NCI-H2107 (cell line): ENCODE measurements at places on chromosomes 5 and 9.
A peak's percentile ranks its signal among the peaks of the same experiment; 100 is the strongest.

DNA sequence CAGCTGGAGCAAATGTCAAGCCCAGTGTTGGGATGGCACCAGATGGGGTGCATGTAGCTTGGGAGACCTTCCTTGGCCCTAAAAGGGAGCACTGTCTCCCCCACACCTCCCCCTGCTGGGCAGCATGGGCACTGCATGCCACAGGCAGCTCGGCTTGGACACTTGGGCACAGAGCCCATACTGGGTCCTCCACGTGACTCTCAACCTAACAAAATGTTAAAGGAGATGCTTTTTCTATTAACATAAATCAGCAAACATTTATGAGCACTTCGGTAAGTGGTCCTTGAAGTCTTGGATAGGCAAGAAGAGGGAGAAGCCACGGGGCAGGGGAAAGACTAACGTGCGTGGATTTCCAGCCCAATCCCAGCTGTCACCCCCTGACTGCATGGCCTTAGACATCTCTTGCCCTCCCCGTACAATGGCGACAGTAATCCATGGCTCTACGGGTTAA, 23.9 kb upstream of the MAPK9 start:
- no peak for DNase-seq

GRCh38 chr9:136093995-136094881, 851 bp downstream of the NACC2 start:
- peak; percentile 39 for DNase-seq

DNA sequence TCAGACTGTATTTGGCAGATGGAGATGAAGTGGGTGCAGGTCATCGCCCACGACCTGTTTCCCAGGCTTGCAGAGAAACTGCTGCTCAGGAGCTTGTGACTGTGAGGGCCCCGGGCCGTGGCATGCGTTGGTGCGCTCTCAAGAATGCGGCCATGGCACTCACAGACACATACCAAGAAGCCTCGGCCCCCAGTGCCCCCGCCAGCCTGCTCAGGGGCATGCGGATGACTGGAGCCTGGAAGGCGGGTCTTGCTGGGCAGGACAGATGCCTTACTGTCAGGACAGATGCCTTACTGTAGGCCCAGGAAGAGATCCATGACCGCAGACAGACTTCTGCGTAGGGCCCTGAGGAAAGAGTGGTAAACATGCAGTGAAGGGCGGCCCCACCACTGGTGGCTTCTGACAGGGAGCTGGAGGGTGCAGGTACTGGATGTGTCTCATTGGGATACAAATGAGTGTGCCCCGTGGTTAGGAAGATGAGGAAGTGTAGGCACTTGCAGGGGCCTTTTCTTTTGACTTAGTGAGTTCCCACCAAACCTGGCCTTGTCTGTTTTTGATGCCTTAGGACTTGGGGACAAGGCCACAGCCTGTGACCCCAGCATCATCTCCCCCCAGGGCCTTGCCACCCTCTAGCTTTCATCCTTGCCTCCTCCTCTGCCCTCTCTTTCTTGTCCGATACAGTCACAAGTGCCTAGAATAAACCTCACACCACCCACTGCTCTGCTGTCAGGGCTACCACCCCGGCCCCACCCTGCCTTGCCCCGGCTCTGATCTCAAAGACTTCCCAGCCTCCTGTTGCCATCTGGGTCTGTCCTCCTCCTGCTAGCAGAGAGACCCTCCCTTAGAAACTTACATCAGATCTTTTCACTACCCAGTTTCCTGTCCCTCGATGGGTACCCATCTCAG, 68.8 kb upstream of the ABL1 start:
- no peak for DNase-seq

DNA sequence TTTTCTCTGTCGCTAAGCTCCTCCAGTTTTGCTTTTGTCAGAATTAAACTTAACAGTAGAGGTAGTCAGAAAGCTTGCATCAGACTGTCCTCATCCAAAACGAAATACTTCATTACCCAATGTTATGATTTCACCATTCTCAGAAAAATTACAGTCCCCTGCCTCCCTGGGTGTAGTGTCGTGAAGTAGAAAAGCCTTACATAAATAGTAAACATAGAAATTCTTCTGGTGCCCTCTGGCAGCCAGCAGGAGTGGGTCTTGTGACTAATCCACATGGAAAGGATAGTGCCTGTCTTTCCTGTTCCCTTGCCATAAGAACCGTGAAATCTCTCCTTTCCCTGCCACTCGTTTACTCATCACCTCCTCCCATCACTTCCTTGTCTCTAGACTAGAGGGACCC, 230.6 kb downstream of the GNA14 start:
- no peak for DNase-seq

DNA sequence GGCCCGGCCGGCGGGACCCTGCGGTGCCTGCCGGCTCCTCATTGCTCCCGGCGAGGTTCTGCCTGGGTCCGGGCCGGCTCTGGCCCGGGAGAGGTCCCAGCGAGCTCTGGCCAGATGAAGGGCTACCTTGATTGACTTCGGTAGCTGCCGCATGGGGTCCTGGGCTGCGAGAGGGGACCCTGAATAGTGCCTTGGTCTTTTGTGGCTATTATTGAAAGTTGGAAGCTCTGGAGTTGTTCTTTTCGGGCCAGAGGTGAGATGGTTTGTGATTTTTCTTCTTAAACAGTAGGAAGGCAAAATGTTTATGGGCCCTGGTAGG, 635 bp downstream of the NAA35 start:
- DNase-seq = no peak

DNA sequence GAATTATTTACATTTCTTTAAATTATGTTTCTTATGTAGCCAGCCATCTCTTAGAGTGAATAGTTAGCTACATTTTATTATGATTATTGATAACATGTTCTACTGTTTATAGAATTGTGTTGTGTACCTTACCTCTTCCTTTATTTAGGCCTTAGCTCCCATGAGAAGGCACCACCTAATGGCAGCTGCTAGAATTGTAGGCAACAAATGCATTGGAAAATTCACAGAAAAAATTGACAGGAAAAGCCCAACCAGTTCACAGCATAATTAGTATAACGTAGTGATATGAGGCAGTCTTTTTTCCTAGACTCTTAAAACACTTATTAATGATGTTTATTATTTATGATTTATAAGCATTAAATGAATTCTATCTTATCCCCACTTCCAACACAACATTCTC, 175.8 kb downstream of the WDR70 start:
- no peak for DNase-seq

- no peak for DNase-seq
These were observed 12.5 kb downstream of the SH3RF2 start for GRCh38 chr5:145948921-145949320.

- no peak for DNase-seq
These were observed 84.3 kb upstream of the PTPN3 start for GRCh38 chr9:109582386-109582785.

GRCh38 chr9:124399323-124399967, 15.8 kb downstream of the PSMB7 start:
- no peak for DNase-seq

- DNase-seq = no peak
These were observed 85.0 kb downstream of the LHFPL2 start for GRCh38 chr5:78563621-78564020.

GRCh38 chr9:76989501-76989900, 30.0 kb upstream of the FOXB2 start:
- no peak for DNase-seq

DNA sequence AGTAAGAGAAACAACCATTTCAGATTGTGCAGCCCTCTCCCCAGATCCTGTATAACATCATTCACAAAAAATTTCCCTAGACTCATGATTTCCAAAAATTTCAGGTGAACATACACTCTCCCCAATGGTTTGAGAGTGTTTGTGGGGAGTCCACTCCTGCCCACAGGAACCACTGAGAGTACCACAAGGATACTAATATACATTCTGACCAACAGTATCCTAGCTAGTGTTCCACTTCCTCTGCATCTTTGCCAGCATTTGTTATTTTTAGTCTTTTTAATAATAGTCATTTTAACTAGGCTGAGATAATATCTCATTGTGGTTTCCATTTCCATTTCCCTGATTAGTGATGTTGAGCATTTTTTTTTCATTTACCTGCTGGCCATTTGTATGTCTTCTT, 155.4 kb downstream of the DTWD2 start:
- no peak for DNase-seq

DNA sequence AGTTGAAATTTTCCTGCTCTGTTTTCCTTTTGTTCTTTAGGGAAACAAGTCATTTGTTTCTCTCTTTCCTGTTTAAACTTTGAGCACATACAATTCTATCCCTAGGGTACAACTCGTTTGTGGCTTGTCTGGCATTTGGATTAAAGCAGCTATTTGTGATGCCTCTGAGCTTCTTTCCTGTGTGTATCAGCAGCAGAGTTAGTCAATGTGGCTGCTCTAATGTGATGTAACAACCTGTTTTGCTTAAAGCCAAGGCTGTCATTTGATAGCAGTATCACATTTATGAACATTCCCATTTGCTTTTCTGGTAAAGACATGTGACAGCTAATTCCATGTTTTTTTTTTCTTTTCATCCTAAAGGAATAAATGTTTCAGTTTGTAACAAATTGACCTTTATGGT, 314.3 kb upstream of the CHD1 start:
- DNase-seq = no peak

DNA sequence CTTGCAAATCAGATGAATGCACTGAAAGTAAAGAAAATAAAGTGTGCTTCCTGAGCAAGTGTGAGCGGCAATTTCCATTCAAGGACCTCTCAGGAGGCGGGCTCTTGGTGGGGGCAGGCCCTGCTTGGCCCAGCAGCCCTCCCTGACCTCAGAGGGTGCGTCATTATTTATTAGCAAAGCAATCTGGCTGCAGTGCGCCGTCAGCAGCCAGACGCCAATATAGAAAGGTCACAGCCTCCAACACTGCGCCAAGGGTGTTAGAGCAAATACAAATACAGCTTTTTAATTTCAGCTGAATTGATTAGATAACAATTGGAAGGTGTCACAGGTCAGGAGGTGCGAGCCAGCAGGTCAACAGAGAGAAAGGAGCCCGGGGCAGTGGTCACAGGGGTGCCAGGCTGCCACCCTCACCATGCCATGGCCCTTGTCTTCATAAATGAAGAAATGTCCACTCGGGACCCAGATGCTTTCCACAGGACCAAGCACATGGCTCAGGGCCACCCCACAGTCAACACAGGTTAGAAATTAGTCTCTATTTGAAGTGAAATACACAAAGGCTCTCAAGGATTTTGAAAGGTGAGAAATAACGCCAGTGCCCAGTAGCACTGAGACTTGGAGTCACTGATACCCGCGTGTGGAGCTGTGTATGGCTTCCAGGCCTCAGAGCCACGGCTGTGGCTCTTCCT, 309.8 kb downstream of the IRX2 start:
- no peak for DNase-seq

DNA sequence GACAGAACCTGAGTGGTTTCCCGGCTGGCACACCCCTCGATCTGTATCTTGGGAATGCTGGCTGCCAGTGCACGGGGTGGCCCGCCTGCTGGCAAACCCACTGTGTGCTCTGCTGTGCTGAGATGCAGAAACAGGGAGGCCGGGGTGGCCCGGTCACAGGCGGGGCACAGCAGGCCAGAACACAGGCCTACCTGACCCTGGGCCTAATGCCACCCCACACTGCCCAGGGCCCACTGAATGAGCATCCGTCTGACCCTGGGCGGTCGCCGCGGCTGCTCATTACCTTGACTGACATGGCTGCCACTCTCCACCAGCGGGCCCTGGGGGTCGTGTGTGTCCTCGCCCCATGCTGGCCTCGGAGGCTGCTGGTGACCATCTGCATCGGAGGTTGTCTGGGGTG, 14.2 kb upstream of the QSOX2 start:
- no peak for DNase-seq

DNA sequence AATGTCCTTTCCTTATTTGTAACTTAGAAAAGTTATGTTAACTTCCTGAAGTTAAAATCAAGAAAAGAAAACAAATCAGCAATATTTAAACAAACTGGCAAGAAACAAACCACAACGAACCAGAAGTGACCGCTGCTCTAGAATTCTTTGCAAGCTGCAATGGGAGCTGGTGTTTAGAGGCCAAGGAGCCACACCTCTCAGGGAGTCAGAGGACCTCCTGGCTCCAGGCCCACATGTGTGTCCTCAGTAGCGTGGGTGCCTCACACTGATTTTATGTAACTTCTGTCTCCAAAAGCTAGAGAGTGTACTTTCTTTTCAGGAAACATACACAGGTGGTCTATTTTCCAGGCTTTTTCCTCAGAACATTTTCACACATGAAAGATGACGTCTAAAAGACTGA, 100.4 kb downstream of the IRX2 start:
- no peak for DNase-seq

GRCh38 chr5:24566933-24567332, 77.8 kb downstream of the CDH10 start:
- no peak for DNase-seq

DNA sequence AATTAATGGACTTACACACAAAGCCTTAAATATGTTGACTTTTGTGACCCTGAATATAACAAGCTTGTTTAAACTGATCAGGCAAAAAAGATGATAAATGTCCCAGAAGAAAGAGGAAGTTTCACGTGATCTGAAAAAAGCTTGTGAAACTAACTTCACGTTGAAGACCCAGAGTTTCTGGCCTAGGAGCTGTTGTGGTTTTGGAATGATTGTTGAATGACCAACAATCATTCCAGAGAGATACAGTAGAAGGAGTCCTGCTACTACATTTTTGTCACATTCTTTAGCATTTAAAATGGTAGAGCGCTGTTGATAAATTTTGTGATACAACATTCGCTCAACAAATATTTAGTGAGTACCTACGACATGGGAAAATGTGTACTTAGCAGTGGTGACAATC, 143.1 kb upstream of the FBN2 start:
- no peak for DNase-seq

- no peak for DNase-seq
These were observed 120.5 kb downstream of the SNX18 start for GRCh38 chr5:54638106-54638505.

- DNase-seq = no peak
These were observed 151.9 kb downstream of the SPATA31D1 start for GRCh38 chr9:82140471-82140870.

GRCh38 chr5:177350776-177351391, 584 bp downstream of the LMAN2 start:
- no peak for DNase-seq

- DNase-seq = no peak
These were observed 3.9 kb downstream of the FABP6 start for GRCh38 chr5:160233215-160233614.

DNA sequence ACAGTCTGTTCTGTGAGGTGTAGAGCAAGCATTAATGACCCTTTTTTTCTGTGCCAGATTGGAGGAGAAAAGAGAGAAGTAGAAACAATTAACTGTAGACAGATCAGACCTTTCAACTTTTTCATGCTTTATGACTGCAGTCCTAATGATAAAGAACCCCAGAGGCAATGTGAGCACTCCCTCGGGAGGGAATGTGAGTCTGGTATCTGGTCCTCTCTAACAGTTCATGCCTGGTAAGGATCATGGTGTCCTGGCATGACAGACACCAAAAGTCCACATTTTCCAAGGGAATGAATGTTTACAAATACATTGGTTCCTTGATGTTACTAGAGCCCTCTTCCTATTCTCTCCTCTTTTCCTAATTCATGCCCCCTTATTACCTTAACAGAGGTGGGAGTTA, 70.3 kb downstream of the MTAP start:
- no peak for DNase-seq
